ENCODE measurements at places on chromosomes 16 and 17.

- no peaks in the 10 kb centered on the region for H3K36me3 ChIP-seq
- H3K27ac ChIP-seq = peak overlapping the region; percentile 99
- H3K4me3 ChIP-seq = peak overlapping the region; percentile 20
- no peaks in the 10 kb centered on the region for H3K27me3 ChIP-seq
- DNase-seq = no peak
Measured at GRCh38 chr16:30457256-30457655, 11.6 kb upstream of the SEPHS2 start.

- H3K27ac ChIP-seq = peak within 1 kb of the TSS; percentile 90
- peak; percentile 87 for DNase-seq
- peaks cover 28% of the 10 kb centered on the region for H3K4me1 ChIP-seq
- peak within 1 kb of the TSS; percentile 93 for H3K4me3 ChIP-seq
Measured at GRCh38 chr17:28842282-28843012, at the start of gene FAM222B. Gene FAM222B, minus strand, starts transcription at chr17:28842790. Its CDS starts 76,123 bp downstream, at chr17:28766667.

- no peaks in the 10 kb centered on the region for H3K27me3 ChIP-seq
- no peak for DNase-seq
- peaks cover 24% of the 10 kb centered on the region for H3K36me3 ChIP-seq
- no peaks in the 10 kb centered on the region for H3K4me1 ChIP-seq
Measured at GRCh38 chr16:22063888-22064467, 28.4 kb upstream of the VWA3A start.

DNA sequence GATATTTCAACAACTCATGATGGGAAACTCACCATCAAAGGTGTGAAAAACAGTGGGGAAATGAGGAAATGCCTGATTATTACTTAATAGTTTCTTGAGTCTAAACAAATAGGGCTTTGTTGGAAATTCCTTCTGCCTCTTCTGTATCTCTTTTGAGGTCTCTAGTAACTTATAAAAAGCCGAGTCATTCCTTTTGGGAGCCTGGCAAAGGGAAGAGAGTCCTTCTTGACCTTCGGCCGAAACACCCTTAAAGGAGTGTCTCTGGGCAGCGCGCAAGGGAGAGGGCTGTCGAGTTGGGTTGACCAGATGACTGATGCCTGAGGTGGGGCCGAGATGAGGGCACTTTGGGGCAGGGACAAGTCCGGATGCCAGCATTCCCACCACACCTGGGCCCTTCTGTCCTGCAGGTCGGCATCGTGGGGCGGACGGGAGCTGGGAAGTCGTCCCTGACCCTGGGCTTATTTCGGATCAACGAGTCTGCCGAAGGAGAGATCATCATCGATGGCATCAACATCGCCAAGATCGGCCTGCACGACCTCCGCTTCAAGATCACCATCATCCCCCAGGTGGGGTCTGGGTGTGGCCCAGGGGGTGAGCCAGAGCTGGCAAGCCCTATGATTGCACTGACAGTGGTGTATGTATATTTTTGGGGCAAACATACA lies 89.2 kb downstream of the ABCC6 start:
- no peaks in the 10 kb centered on the region for H3K27me3 ChIP-seq
- peak overlapping the region; percentile 16 for H3K27ac ChIP-seq
- H3K36me3 ChIP-seq = peaks cover 46% of the 10 kb centered on the region
- no peak for DNase-seq
- no peaks in the 10 kb centered on the region for H3K4me1 ChIP-seq
- no peak overlapping the region for H3K4me3 ChIP-seq

DNA sequence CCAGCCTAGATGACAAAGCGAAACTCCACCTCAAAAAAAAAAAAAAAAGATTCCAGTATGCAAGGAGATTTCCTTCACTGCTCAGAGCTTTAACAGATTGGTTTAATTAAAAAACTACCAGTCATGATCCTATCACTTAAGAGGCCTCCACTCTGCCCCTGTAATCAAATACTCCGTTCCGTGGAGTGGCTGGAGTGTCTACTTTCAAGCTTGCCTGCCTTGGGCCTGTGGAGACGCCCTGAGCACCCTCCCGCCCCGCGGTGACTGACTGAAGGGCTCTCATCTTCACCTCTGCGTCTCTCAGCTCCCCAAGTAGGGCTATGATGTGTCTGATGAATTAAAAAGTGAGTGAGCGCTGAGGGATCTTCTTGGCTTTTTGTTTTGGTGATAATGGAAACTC lies 25.3 kb upstream of the TRPV3 start:
- H3K36me3 ChIP-seq = no peaks in the 10 kb centered on the region
- H3K27me3 ChIP-seq = no peaks in the 10 kb centered on the region
- H3K4me3 ChIP-seq = no peak overlapping the region
- H3K4me1 ChIP-seq = no peaks in the 10 kb centered on the region

- no peak for DNase-seq
- no peaks in the 10 kb centered on the region for H3K27me3 ChIP-seq
- H3K27ac ChIP-seq = no peak overlapping the region
- no peaks in the 10 kb centered on the region for H3K36me3 ChIP-seq
- no peaks in the 10 kb centered on the region for H3K4me1 ChIP-seq
- H3K4me3 ChIP-seq = no peak overlapping the region
Measured at GRCh38 chr16:12917246-12917645, 15.8 kb downstream of the SHISA9 start.

GRCh38 chr16:4385789-4386450 lies 14.3 kb downstream of the VASN start:
- peaks cover 2% of the 10 kb centered on the region for H3K4me1 ChIP-seq
- H3K27me3 ChIP-seq = no peaks in the 10 kb centered on the region
- no peak overlapping the region for H3K27ac ChIP-seq
- H3K4me3 ChIP-seq = no peak overlapping the region

- H3K27ac ChIP-seq = no peak overlapping the region
- no peaks in the 10 kb centered on the region for H3K36me3 ChIP-seq
- no peak overlapping the region for H3K4me3 ChIP-seq
- DNase-seq = no peak
- H3K4me1 ChIP-seq = no peaks in the 10 kb centered on the region
- H3K27me3 ChIP-seq = peaks cover 18% of the 10 kb centered on the region
Measured at GRCh38 chr17:65444049-65444448, 117.4 kb downstream of the AXIN2 start.

DNA sequence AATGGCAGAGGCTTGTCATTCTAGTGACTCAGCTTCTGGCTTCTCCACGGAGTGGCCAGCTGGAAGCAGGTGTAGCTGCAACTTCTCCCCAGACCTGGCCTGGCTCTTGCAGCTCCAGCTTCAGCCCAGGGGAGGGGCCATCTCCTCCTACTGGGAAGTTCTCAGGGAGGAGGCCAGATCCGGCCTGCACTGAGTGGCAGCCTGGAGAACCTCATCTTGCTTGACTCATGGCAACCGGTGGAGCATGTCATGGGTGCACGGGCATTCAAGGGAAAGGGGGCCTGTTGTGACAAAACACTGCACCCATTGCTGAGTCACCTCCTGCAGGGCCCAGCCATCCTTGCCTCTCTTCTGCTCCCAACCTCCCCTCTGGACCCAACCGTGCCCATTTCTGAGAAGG lies 273.9 kb upstream of the MAF start:
- DNase-seq = no peak
- H3K27me3 ChIP-seq = peaks cover 2% of the 10 kb centered on the region
- no peaks in the 10 kb centered on the region for H3K4me1 ChIP-seq
- H3K4me3 ChIP-seq = no peak overlapping the region
- no peak overlapping the region for H3K27ac ChIP-seq

DNA sequence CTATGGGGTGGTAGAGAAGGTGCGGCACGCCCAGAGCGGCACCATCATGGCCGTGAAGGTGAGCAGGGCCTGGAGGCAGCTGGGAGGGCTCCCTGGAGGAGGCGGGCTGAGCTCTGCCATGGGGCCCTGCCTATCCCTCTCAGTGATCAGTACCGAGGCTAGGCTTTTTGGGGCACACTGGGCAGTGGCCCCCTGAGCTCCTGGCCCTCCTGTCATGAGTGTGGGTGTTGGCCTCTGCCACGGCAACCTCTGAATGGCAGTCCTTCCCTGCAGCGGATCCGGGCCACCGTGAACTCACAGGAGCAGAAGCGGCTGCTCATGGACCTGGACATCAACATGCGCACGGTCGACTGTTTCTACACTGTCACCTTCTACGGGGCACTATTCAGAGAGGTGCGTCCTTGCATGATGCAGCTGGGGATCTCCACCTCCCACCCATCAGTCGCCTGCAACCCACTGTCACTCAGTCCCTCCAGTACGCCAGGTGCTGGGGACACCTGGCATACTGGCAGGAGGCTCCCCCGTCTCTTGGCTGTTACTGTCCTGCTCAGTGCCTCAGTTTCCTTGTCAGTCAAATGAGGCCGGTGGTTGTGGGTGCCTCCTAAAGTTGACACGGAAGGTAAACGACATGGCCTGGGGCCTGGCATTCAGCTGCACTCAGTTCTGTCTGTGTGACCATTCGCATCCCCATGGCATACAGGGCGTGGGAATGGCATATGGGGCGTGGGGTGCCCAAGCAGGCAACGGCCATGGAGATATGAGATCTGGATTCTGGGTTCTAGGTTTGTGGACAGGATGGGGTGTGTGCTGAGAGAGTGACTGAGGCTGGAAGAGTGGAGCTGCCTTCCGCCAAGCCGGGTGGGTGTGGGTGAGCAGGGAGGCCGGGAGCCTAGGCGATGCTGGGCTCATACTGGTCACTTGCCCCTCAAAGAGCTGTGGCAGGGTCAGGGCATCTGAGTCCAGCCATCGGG lies 16.4 kb downstream of the MAP2K3 start:
- no peak overlapping the region for H3K4me3 ChIP-seq
- H3K4me1 ChIP-seq = no peaks in the 10 kb centered on the region
- peaks cover 24% of the 10 kb centered on the region for H3K36me3 ChIP-seq
- no peaks in the 10 kb centered on the region for H3K27me3 ChIP-seq

- no peaks in the 10 kb centered on the region for H3K4me1 ChIP-seq
- no peak overlapping the region for H3K4me3 ChIP-seq
- no peaks in the 10 kb centered on the region for H3K27me3 ChIP-seq
- DNase-seq = peak; percentile 13
Measured at GRCh38 chr17:52383493-52384100, 225.1 kb upstream of the CA10 start.

DNA sequence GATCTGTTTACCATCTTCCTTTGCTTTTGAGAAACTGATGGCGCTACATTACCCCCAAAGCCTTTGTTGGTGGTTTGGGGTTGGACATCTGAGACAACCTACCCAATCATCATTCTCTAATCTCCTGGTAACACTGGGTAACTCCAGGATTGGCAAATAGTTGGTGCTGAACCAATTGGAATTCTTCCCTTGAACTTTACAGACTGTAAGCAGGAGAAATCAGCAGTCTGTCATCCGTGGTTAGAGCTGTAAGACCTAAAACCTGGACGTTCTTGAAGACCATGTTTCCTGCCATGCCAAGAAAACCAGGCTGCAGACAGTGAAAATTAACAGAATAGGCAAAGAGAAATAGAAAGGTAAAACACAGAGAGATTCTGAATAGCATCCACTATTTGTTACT lies 398.8 kb upstream of the SALL1 start:
- no peaks in the 10 kb centered on the region for H3K27me3 ChIP-seq
- H3K36me3 ChIP-seq = no peaks in the 10 kb centered on the region
- H3K27ac ChIP-seq = no peak overlapping the region
- no peaks in the 10 kb centered on the region for H3K4me1 ChIP-seq
- H3K4me3 ChIP-seq = no peak overlapping the region
- no peak for DNase-seq

GRCh38 chr16:87919681-87919994 lies 16.7 kb downstream of the CA5A start:
- no peaks in the 10 kb centered on the region for H3K36me3 ChIP-seq
- peaks cover 2% of the 10 kb centered on the region for H3K27me3 ChIP-seq
- no peaks in the 10 kb centered on the region for H3K4me1 ChIP-seq
- no peak overlapping the region for H3K27ac ChIP-seq
- no peak overlapping the region for H3K4me3 ChIP-seq

DNA sequence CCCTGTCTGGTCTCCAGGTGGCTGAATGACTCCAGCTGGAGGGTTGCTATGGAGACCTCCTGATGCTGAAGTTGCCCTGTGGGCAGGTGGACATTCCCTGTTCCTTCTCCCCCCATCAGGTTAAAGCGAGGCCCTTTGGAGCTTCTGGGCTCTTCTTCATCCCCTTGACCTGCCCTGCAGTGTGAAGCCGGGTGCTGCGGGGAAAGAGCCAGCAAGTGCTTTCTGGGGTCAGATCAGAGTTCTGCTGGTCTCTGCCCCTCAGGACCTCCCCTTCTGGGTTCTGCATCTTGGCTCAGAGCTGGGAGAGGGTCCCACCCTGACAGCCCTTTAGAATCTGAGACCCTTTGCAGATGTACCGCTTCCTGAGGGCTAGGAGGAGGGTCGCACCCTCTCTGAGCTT lies 25.1 kb downstream of the NKD1 start:
- H3K4me3 ChIP-seq = no peak overlapping the region
- no peak for DNase-seq
- no peaks in the 10 kb centered on the region for H3K36me3 ChIP-seq
- H3K4me1 ChIP-seq = no peaks in the 10 kb centered on the region

DNA sequence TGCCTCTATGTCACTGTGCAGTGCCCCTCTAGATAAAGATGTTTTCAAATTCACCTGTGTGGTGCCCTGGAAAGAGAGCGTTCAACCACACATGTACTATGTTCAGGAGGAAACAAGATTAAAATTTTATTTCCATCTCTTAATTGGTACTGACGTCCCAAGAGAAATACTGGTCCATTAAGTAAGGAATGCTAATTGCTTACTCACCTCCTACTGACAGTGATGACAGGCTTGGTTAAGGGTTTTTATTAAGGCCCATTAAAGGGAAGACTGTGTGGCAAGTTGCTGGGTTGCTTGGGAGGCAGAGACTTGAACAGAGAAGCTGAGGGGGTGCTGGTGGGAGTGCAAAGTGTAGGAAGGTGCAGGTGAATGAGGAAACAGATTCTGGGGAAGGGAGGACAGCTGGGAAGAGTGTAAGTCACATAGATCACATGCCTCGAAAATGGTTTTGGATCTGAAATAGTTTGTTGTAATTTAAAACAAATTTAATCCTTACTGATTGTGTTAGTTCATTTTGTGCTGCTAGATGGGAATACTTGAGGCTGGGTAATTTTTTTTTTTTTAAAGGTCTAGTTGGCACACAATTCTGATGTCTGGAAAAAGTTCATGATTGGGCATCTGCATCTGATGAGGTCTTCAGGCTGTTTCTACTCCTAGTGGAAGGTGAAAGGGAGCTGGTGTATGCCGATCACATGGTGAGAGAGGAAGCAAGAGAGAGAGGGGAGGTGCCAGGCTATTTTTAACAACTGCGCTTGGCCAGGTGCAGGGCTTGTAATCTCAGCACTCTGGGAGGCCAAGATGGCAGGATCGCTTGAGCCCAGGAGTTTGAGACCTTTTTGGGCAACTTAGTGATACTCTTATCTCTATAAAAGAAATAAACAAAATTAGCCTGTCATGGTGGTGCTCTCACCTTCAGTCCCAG lies 140.5 kb downstream of the CACNG3 start:
- no peak for DNase-seq
- no peak overlapping the region for H3K4me3 ChIP-seq
- H3K36me3 ChIP-seq = no peaks in the 10 kb centered on the region
- no peak overlapping the region for H3K27ac ChIP-seq
- H3K4me1 ChIP-seq = no peaks in the 10 kb centered on the region
